Suppressor macrophage treated with lipopolysaccharide for 4 hours (primary cell): ENCODE measurements at places on chromosomes 6 and 20.

- no peak for DNase-seq
Measured at GRCh38 chr6:123064038-123064437, 68.0 kb downstream of the CLVS2 start.

DNA sequence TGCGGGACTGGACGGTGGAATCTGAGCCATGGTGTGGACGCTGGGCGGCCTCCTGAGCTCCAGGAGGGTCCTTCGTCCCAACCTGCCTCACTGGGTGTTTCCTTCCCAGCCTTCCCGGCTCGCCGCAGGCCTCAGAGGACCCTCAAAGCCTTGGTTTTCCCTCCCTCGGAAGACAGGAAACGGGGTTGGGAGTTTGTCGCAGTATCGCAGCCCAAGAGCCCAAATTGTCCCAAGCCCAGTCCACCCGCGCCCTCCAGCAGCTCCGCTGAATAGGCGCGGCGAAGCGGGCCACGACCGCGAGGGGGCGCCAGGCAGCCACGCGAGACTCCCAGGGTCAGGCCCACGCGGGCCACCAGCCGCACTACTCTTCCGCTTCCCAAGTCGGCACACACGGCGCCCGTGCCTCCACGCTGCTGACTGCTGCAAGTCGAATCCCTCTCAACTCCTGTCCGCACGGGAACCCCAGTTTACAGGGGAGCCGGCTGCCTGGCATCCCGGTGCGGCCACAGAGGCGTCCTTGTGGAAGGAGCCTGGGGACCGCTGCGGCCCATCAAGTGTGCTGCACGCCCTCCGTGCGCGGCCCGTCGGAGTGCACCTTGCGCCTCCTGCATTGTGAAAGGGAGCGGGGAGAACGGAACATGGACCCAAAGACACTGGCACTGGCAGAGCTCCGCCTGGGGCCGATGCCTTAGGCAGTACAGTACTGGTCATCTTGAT, 40.4 kb upstream of the HMGA1 start:
- peak; percentile 94 for DNase-seq

DNA sequence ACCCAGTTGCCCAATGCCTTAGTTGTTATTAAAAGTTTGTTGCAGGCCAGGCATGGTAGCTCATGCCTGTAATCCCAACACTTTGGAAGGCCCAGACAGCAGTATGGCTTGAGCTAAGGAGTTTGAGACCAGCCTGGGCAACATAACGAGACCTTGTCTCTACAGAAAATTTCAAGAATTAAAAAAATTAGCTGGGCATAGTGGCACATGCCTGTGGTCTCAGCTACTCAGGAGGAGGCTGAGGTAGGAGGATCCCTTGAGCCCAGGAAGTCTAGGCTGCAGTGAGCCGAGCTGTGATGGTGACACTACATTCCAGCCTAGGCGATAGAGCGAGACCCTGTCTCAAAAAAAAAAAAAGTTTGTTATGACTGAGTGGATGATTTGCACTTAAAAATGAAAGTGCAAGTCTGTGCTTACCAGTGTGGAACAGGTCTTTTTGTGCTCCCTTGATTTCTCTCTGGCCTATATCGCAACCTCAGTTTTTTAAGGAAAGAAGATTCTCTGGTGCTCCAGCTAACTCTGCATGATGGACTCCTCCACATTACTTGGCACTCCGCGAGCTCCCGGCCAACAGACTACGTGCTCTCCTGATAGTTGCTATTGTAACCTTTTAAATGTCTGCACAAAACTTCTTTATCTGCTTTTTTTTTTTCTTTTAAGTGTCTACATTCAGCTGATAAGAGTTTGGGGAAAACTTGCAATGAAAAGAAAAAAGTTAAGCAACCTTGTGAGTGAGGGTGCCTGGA, 22.1 kb downstream of the ZKSCAN3 start:
- no peak for DNase-seq

DNA sequence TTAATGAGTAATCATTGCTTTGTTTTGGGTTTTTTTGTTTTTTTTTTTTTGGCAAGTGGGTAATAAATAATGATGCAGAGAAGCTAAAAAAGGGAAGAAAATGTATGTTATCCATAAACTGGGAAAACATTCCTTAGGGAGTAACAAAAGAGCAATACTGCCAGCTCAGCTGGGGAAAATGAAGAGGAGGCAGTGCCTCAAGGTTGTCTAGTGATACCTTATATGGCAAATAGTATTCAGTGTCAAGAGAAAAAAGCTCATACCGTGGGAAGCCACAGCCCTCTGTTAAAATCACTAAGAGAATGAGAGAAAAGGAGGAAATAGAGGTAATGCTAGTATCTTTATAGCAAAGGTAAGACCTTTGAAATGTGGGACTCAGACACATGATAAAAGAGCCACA, 47.1 kb upstream of the SMLR1 start:
- no peak for DNase-seq

- DNase-seq, result no peak
Measured at GRCh38 chr6:62286470-62286843, 432 bp upstream of the KHDRBS2 start.

DNA sequence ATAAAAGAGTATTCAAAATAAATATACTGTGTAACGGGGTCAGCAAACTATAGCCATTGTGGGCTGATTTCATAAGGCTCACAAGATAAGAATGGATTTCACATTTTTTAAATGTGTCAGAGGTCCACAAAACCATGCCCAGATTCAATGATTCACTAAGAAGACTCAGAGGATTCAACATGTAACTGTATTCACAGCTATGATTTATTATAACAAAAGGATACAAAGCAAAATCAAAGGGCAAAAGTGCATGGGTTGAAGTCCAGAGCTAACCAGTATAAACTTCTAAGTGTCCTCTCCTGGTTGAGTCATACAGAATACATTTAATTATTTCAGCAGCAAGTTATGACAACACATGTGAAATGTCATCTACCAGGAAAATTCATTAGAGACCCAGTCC, 49.2 kb downstream of the TBC1D32 start:
- no peak for DNase-seq
